Stimulated activated naive CD4-positive, alpha-beta T cell treated with Interleukin-2 at 50 U/mL for 16 hours (primary cell): ENCODE measurements at places on chromosomes 1 and 21.

DNA sequence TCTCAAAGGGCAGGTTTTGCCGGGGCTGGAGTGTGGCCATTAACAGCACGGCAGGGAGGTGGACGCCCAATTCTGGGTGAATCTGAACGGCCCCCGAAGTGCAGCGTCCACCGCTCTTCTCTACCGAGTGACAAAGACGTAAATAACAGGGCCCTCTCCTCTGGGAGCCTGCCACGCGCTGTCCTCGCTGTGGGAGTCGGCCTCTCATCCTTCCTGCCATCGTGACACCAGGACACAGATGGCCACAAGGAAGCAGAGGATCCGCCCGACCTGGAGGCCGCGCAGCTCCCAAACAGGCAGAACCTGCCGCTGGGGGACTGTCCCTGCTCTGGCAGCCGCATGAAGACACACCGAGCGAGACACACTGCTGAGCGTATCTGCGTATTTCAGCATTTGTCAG, 12.1 kb upstream of the CDK11B start:
- no peak for DNase-seq

DNA sequence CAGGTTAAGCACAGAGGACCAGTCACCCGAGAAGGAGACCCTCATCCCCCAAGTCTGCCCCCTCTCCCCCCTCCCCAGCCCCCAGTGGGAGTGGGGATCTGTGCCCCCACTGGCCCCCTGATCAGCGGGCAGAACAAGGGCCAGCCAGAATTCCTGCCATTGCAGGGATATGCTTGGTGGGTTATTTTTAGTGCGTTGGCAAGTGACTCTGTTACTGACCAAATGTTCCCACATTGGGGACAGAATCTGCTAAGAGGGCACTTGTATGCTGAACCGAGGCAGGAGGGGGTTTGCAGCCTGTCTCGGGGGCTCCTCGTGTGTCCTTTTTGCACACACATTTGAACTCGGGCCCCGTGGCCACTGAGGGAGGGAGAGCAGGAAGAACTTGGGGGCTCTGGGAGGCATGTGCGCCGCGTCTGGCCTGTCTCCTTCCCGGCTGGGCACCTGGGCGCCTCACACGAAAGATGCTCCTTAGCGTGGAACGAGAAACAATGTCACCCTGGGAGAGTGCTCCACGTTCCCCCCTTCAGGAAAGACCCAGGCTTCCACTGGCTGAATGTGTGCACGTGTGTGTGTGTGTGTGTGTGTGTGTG, 66.4 kb upstream of the CASZ1 start:
- DNase-seq: no peak

DNA sequence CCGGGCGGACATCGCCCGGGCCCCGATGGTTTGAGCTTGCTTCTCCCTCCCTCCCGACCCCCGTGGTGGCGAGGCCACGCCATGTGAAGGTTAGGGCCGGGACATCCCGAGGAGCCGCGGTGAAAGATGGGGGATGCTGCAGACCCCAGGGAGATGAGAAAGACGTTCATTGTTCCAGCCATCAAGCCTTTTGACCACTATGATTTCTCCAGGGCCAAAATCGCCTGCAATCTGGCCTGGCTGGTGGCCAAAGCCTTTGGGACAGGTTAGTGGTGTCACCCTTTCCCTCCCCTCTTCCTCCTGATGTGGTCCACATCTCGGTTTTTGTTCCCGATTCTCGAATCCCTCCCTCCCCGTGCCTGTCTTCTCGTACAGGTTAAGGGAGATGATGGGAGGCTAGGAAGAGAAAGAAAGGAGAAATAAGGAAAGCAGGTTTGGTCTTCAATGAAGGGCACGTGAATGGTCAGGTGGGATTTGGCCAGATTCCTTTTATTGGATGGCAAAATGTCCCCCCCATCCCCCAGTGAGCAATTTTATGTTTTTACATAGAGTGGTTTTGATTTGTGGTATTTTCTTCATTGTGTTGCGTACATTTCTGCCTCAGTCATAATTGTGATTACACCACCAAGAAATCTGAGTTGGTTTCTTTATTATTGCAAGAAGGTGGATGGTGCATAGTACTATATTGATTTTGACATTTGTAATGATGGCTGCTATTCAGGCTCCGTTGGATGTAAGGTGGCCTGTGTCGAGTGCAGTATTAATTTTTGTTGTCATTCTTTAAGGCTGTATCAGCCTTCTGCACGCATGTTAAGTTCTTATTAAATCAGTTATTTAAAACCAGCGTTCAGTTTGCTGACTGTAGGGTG, 1.2 kb downstream of the CAMSAP2 start:
- DNase-seq: no peak

DNA sequence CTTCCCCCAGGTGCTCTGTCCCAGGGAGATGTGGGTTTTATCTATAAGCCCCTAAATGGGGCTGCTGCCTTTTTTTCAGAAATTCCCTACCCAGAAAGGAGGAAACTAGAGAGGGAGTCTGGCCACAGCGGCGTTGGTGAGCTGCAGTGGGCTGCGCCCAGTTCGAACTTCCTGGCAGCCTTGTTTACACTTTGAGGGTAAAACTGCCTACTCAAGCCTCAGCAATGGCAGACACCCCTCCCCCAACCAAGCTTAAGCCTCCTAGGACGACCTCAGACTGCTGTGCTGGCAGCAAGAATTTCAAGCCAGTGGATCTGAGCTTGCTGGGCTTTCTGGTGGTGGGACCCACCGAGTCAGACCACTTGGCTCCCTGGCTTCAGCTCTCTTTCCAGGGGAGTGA, 46.2 kb upstream of the PAPPA2 start:
- no peak for DNase-seq

DNA sequence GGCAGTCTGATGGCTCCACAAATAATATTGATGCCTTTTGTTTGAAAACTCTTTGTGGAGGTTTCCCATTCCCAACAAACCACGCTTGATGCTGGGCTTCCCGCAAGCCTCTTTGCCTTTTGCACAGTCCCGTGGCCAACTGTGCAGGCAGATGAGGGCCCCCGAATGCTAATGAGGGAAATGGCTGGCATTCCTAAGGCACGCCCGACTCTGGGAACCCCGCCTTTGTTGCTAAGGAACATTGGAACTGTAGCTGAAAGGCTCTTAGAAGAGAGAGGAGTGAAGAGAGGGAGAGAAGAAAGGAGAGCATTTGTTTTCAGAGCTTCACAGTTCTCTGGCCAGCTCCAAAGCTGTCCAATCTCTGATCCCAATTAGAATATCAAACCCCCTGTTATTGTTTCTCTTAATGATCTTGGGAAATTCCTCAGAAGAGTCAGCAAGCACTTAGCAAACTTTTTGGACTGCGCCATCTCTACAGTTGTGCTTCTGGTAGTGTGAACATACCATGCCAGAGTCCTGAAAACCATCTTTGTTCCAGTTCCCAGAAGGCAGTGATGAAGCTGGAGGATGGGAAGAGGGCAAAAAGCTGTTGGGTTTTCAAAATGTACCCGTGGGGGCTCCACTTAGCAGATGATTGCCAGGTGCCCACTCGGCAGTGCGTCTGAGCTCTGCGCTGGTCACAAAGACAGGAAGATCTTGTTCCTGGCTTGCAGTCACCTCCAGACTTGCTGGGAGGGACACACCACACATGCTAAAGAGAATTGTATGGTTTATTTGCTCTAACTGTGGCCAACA, 60.1 kb upstream of the CYP2J2 start:
- no peak for DNase-seq

- no peak for DNase-seq
Measured at GRCh38 chr1:166900987-166901386, 24.9 kb upstream of the TADA1 start.

DNA sequence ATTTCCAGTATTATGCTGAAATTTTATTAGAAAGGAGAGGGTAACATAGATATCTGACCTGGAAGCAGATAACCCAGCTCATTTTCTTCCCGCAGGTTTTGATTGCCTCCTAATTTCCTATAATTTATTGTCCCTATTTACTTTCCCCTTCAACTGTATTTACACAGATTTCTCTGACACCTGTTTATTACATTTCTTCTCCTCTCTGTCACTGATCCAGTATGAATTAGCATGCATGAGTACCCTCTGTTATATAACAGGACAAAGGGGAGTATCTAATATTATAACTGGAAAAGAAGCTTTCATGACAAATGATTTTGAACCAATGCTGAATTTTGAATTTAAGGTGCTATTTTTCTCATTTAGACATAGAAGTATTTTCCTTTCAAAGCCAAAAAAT, 37.4 kb downstream of the DENND1B start:
- no peak for DNase-seq

GRCh38 chr1:216832192-216832591, 109.0 kb upstream of the ESRRG start:
- no peak for DNase-seq

DNA sequence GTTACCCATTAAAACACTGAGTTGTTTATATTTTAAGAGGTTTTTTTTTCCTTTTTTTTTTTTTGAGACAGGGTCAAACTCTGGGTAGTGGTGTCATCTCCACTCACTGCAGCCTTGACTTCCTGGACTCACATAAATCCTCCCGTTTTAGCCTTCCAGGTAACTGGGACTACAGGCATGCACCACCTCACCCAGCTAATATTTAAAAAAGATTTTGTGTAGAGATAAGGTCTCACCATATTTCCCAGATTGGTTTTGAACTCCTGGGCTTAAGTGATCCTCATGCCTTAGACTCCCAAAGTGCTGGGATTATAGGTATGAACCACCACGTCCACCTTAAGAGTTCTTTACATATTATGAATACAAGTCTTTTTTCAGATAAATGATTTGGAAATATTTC, 146.5 kb downstream of the COQ8A start:
- no peak for DNase-seq

DNA sequence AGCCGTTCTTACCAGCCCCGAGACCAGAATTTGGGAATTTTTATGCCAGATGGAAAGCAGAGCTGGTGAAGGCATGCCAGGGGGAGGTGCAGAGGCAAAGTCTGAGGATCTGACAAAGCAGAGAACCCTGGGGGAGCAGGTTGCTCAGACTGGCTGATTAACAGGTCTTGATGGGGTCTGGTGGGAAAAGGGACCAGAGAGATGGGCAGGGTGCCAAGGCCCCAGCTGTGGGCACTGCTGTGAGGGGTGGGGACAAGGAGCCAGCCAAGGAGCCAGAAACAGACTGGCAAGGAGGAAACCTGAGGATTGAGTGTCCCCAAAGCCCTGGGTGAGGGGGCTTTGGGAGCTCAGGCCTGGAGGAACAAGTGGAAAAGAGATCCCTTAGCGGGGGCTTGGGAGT, 21.4 kb downstream of the RPS6KA1 start:
- DNase-seq: no peak

DNA sequence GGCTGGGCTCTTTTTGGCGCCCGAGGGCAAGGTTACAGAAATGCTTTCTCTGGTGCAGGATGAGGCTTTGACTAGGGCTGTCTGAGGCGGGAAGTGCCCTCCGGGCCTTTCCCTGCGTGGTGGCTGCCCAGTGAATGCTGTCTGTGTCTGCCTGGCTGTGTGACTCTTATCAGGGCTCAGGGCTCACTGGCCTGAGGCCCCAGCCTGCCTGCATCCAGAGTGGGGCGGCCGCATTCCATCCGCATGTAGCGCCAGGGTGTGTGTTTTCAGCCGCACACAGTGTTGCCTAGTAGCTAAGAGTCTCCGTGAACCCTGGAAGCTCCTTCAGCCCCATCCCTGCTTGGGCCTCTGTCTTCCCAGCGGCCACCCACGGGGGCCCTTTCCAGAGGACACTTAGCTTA, 59.1 kb downstream of the FAAP20 start:
- no peak for DNase-seq

DNA sequence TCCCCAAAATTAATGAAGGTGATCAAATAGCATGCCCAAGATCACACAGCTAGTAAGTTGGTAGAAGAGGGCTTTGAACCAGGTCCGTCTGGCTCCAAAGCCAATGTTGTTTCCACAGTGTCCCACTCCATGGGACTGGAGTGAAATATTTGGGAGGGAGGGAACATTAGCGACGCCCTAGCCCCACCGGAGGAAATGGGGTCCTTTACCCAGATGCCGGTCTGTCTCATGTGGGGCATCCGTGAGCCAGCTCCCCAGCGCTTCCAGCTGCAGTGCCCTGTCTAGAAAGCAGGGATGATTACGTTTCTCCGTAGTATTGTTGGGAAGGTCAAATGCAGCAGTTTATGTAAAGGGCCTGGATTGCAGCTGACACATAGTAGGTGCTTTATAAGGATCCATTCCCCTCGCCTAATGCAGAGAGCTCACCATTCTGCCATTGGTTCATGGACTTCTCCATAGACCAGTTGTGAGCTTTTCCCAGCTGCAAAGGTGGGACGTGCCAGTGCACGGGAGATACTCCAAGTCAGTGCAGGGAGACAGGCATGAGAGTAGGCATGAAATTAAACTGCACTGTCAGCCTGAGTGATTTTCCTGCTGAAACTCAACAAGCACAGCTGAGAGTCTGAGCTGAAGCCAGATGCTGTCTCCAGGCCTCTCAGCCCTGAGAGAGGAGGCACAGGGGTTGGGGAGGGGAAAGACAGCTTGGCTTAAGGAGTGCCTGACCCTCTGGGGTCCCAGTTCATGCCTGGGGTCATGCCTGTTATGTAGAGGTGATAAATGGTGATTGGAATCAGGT, 24.7 kb downstream of the QSOX1 start:
- DNase-seq: no peak

GRCh38 chr1:45084562-45084961, 72.5 kb downstream of the UROD start:
- DNase-seq: no peak

DNA sequence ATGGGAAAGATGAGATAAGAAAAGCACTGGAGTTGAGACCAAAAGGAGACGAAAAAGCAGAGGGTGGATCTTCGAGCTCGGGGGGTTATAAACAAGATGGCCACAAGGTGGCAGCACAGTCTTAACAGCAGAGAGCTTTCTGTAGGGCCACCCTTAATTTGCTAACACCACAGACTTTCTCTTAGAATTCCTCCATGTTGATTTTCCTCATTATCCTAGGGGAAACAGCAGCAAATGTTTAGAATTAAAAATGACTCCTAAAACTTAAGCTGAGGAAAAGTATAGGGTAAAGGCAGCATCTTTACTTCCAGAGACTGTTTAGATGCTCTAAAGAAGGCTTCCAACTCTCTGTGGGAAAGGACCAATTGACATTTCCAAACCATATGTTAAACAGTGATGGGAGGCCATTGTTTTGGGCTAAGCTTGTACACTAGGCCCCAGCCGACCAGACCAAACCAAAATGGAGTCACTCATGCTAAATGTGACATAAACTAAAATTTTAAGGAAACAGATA, 2.5 kb upstream of the APOBEC4 start:
- peak; percentile 49 for DNase-seq

- DNase-seq: no peak
Measured at GRCh38 chr21:40733024-40733397, 113.9 kb downstream of the DSCAM start.

GRCh38 chr1:35588197-35588910, 15.2 kb downstream of the TFAP2E start:
- no peak for DNase-seq

DNA sequence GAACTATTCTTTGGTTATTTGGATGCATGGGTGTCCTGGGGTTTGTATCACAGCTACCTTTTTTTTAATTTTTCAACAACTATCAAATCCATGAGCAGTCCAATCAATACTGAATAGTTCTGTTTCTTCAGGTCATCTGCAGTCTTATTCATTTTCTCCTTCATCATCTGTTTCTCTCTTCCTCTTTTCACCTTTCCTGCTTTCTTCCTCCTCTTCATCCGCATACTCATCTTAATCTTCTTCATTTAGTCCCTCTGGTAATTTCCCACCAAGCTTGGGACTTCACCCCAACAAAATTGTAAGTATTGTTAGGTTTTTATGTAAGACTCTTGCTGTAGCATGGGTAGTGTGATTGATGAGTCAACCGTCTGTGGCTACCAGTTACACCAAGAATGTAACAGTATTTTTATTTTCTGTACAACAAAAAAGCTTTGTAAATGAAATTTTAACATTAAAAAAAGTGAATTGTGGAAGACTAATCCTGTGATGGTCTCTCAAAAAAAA, 184.1 kb upstream of the RNPC3 start:
- DNase-seq: no peak

GRCh38 chr1:217135569-217135915, 412.3 kb upstream of the ESRRG start:
- DNase-seq: no peak

GRCh38 chr1:193339401-193339800, 153.0 kb upstream of the B3GALT2 start:
- no peak for DNase-seq
